ENCODE measurements at places on chromosomes 1 and 21.

- no peak for DNase-seq
Observed at GRCh38 chr1:209370241-209370995, 213.1 kb upstream of the CAMK1G start.

DNA sequence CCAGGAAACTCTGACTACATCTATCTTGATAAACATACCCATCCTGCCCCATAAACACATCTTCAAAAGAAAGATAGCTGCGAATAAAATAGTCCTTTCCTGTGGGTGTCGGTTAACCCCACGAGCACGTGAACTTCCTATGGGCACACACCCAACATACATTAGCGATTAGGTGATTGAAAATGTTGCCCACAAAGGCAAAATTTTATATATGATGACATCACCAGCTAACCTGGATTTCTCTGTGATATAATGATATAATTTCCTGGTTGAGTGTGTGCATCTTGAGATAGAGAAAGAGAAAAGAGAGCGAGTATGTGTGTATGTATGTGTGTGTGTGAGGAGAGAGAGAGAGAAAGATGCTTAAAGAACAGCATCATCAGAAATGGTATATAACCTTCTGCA is 296.1 kb downstream of the PTPRC start:
- DNase-seq, result no peak

GRCh38 chr1:240337781-240338180 is 246.1 kb downstream of the FMN2 start:
- DNase-seq, result peak; percentile 82

GRCh38 chr1:229900220-229900619 is 166.8 kb upstream of the GALNT2 start:
- no peak for DNase-seq

- DNase-seq, result no peak
Observed at GRCh38 chr1:110102081-110102480, 10.2 kb upstream of the UBL4B start.

- DNase-seq, result no peak
Observed at GRCh38 chr1:160767395-160768294, 28.3 kb upstream of the LY9 start.

- DNase-seq, result peak; percentile 67
Observed at GRCh38 chr1:203702130-203702577, 62.8 kb upstream of the LAX1 start.

DNA sequence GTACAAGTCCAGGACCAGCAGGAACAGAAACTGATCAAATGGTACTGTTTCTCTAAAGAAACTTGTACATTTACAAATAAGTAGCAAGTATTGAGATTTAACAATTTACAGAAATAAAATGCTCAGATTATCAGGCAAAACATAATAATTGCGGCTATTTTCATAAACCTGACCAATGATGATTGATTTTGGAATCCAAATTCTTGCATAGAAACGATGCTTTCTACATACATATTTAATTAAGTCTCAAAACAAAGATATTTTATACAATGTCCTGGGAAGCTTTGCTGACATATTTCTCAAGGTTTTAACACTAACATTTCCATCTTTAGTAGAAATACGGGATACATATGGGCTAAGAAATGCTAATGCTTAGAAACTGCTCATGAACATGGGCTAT is 157.1 kb downstream of the VAV3 start:
- no peak for DNase-seq

GRCh38 chr1:23897083-23897482 is 16.1 kb downstream of the CNR2 start:
- no peak for DNase-seq

- DNase-seq, result no peak
Observed at GRCh38 chr21:40433538-40433937, 413.4 kb downstream of the DSCAM start.

DNA sequence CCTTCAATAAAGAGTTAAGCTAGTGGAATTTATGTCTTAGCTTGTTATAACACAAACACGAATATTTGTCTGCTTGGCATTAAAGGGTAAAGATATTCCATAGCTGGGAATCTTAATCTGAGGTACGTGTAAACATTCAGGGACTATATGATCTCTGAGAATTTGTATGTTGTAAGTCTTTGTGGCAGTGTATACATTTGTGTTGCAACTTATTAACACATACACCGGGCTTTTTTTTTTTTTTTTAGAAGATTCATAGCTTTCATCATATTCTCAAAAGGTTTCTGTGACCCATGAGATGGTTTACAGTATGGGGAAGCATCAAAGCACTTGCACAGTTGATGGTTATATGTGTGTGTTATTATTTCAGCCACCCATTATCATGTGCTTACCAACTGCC is 3.0 kb downstream of the GGPS1 start:
- no peak for DNase-seq

DNA sequence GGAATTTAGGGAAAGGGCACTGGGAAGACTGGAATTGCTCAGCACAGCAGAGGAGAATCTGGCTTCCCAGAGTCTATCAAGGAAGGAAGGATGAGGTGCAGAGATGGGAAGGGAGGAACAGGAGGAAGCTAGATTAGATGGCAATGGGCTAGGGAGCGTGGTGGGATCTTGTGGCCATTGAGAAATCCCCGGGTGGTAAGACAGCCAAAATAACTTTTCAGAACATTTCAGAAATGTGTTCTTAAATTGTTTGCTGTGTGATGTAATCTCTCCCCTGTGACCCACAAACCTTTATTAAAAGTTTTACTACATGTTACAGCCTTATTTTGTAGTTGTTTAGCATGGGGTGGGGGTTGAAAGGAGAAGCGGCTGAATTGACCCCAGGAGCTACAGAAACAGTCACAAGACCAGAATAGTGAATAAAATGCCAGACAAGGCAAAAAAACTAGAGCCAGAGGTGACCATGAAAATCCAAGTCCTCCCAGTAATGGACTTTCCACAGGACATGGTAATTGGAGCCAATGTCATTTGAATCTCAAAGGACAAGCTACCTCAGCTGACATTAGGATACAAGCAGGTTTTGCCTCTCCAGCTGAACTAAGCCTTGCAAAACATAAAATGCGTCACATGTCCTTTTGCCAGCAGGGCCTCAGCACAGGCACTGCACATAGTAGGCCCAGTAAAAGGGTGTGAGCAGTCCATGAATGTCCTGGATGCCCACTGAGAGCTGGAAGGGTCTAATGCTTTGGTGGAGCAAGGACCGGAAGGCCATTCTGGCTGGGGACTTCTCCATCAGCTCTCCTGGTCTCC is 980 bp upstream of the AHCYL1 start:
- no peak for DNase-seq

- peak; percentile 85 for DNase-seq
Observed at GRCh38 chr1:27872059-27872801, at the start of gene THEMIS2. THEMIS2 (plus strand) TSS chr1:27872544; CDS start chr1:27872572, 28 bp downstream.

DNA sequence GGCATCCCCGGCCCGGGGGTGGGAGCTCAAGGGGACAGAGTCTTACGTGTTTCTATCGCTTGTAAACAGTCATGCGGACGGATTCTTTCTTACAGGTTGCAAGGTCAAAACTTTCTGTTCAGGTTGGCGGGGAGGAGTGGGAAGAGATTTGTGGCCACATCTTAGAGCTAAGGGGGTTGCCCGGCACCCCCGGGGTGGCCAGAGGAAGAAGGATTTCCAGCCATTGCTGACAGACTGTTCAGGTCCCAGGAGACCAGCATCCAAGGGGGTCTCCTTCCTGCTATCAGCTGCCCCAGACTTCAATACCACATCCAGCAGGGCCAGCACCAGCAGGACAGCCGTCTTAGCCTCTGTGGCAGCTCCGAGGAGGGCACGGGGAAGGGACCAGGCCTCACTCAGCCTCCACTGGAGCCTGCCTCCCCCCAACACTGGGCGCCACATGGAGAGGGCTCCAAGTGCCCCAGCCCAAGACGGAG is 52.0 kb downstream of the KIF21B start:
- DNase-seq, result no peak

Measured in AG08395 (cell line).